Smooth muscle cell of the brain vasculature (primary cell): ENCODE measurements at places on chromosomes 4 and X.

- no peak for DNase-seq
Observed at GRCh38 chr4:158801066-158801465, 32.2 kb downstream of the FNIP2 start.

DNA sequence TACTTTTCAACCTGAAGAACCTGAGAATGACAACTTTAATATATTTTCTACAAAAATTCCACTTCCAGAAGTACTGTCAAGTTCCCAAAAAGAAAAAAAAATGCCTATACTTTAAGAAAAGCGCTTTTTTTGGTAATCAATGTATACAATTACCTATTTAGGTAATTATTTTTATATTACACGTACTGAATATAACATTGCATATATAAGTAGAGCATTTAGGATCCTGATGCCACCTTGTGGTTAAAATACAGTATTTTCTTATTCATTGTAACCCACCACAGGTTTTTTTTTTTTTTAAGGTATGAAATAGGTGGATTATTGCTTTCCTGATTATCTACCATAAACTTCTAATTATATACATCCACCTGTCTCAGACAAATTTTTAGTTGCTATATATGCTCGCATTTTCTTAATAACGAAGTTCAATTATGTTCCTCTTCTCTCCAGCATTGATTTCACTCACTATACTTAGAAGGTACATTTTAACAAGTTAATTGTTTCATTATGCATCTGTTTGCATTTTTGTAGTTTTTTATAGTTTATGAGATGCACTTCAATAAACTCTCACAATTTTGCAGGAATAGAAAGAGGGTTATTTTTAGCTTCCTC, 5.2 kb downstream of the MAP9 start:
- no peak for DNase-seq

- no peak for DNase-seq
Observed at GRCh38 chrX:30904632-30905031, 15.6 kb upstream of the TAB3 start.

- no peak for DNase-seq
Observed at GRCh38 chr4:6788123-6788522, 5.6 kb downstream of the KIAA0232 start.

- no peak for DNase-seq
Observed at GRCh38 chr4:173516621-173517524, 13.2 kb downstream of the HAND2 start.
